Lower lobe of right lung (tissue), 2 donors: ENCODE measurements at places on chromosomes 4 and X.
A peak's percentile ranks its signal among the peaks of the same experiment; 100 is the strongest.

- peak; percentile 50 for DNase-seq
Measured at GRCh38 chrX:119870626-119871131, 854 bp downstream of the RNF113A start.

DNA sequence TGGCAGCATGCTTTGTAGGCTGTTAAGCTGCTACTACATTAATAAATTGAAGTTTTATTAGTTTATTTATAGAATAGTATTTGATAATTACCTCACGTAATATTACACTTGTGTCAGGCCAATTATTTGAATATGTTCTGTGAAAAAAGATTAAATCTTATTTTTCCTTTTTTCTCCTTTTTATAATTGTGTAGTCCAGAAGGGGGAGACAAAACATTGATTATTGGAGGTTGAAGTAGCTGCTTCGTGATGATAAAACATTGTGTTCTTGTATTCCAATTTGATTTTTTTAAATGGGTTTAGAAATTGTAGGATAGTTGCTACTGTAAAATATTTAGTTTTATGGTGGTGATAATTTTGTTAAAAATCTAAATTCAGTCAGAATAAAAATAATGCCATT lies 85.7 kb downstream of the DIAPH2 start:
- no peak for DNase-seq

DNA sequence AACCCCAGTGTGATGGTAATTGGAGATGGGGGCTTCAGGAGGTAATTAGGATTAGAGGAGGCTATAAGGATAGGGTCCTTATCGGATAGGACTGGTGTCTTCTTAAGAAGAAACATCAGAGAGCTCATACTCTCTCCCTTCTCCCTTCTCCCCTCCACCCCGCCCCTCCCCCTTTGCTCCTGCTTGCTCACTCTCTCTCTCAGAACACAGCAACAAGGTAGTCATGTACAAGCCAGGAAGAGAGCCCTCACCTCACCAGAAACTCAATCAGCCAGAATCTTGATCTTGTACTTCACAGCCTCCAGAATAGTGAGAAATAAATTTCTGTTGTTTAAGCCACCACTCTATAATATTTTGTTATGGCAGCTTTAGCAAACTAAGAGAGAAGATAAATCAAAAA lies 4.5 kb downstream of the DDX60L start:
- DNase-seq: no peak

DNA sequence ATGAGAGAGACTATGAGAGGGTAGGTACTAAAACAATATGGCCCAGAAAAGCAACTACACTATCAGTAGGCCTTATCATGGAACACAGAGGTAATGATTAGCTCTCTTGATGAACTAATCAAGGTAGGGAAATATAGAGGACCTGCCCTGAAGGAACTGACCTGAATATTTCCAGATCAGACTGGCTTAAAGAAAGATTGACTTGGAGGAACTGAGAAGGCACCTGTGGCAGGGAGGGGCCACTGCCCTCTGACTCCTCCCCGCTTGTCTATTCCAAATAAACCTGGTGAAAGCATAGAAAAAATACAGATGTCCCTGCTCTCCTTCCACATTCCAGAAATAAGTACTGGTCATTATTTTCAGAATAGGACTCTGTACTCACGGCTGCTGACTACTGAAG lies 5.5 kb downstream of the RPS6KA6 start:
- no peak for DNase-seq

DNA sequence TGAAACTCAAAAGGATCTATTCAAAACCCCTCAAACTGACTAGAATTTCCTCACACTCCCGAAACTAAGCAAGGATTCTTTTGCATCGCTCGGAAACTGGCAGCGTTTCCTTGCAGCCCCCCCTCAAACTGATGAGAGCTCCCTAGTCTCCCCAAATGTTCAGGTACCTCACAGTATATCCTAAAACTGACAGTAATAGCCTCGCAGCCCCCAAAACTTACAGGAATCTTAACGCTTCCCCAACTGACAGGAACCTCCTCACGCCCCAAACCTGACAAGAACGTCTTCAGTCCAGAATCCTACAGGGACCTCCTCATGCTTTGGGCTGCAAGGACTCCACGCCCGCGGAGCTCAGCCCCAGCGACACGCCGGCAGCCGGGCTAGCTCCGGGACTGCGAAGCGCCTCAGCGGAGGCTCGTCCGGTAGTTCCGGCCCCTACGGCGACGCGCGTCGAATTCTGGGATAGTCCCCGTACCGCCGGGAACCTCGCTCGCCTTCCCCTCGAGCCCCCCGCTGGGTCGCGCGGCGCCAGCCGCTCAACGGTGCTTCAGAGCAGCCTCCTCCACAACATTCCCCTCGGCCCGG lies 640 bp downstream of the PHF8 start:
- DNase-seq: no peak

DNA sequence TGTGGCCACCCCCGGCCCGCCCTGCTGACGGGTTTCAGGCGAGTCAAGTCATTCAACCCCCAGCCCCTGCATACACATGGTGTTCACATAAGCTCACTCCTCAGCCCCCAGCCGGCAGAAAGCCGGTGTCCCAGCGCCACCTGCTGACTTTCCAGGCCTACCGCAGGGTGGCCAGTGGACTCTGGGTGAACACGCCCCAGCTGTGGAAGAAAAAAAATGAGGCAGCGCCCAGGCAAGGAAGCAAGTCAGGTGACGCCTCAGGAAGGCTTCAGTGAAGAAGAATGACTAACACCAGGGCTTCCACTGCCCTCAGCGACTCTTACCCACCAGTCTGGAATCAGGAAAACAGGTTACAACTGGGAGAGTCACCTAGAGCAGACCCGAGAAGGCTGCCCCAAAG lies 15.8 kb downstream of the BCAP31 start:
- peak; percentile 65 for DNase-seq

- no peak for DNase-seq
Measured at GRCh38 chrX:70088751-70089150, 26.5 kb downstream of the OTUD6A start.

DNA sequence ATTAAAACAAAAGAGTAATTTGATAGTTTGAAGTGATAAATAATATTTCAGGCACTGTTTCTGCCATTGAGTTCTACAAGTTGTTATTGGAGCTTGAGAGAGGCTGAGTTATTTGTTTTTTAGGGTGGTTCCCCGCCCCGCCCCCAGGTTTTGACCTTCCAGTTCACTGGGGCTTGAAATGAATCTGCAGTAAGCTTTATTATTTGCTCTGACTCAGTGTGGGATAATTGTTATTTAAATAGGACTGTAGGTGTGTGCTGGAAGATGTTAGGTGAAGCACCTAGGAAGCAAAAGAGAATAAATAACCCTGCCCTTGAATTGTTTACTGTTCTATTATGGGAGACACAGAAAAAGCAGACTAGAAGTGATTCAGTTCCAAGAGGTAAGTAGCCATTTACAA lies 81.2 kb upstream of the KCNIP4 start:
- no peak for DNase-seq
